Chondrocyte (in vitro differentiated cells): ENCODE measurements at places on chromosomes 12 and 14. TPM values are rescaled to one million over a fixed set of nuclear protein-coding genes. Genes with fewer than 3 reads are reported as not detected.
A peak's percentile ranks its signal among the peaks of the same experiment; 100 is the strongest.

GRCh38 chr14:77111021-77111420 is 13.0 kb downstream of the CIPC start:
- DNase-seq = no peak

DNA sequence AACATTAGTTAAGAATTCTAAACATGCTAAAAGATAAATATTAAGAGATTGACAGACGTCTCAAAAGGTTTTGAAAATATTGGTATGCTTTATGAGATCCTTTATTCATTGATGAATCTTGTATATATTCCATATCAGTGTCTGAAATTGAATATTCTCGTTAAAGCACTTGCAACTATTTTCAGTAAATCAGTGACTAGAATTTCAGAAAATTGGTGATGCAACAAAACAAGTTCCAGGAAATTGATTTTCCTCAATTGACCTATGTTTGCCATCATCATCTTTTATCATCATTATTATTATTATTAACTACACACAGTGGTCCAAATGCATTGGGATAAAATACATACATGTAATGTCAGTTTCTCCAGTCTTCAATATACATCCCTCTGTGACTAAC is 453.6 kb downstream of the CCER1 start:
- no peak for DNase-seq

- no peak for DNase-seq
Measured at GRCh38 chr14:87623616-87624015, 369.4 kb downstream of the GALC start.

GRCh38 chr14:69268763-69269162 is 8.8 kb downstream of the GALNT16 start:
- no peak for DNase-seq

GRCh38 chr12:39685854-39686657 is 66.5 kb upstream of the ABCD2 start:
- DNase-seq = no peak

DNA sequence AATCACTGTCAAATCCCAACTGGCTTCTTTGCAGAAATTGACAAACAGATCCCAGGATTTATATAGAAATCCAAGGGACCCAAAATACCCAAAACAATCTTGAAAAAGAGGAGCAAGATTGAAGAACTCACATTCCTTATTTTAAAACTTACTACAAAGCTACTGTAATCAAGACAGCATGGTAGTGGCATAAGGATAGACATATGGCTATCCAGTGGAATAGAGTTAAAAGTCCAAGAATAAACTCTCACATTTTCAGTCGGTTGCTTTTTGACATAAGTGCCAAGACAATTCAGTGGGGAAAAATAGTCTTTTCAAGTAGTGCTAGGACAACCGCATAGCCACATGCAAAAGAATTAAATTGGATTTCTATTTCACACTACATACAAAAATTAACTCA is 81.0 kb upstream of the HOXC13 start:
- DNase-seq = no peak

DNA sequence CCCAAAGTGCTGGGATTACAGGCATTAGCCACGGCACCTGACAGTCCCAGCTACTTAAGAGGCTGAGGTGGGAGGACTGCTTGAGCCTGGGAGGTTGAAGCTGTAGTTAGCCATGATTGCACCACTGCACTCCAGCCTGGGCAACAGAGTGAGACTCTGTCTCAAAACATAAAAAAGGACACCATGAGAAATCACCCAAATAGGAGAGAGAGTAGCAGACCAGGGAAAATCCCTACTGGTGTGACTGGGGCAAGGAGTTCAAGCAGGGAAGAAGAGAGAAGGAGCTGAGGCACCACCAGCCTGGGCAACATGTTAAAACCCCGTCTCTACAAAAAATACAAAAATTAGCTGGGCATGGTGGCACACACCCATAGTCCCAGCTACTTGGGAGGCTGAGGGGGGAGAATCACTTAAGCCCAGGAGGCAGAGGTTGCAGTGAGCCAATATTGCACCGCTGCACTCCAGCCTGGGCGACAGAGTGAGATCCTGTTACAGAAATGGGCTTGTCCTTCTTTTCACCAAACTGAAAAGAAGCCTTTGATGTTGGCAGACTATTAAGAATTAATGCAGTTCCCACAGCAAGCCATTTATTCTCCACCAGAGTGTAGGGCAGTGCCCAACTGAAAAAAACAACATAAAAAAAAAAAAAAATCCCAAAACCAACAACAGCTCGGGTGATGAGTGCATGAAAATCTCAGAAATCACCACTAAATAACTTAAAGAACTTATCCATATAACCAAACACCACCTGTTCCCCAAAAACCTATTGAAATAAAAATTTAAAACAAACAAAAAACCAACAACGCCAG is 4.5 kb upstream of the SRSF9 start:
- DNase-seq = no peak

GRCh38 chr12:28171356-28172060 is 18.7 kb upstream of the CCDC91 start:
- no peak for DNase-seq

DNA sequence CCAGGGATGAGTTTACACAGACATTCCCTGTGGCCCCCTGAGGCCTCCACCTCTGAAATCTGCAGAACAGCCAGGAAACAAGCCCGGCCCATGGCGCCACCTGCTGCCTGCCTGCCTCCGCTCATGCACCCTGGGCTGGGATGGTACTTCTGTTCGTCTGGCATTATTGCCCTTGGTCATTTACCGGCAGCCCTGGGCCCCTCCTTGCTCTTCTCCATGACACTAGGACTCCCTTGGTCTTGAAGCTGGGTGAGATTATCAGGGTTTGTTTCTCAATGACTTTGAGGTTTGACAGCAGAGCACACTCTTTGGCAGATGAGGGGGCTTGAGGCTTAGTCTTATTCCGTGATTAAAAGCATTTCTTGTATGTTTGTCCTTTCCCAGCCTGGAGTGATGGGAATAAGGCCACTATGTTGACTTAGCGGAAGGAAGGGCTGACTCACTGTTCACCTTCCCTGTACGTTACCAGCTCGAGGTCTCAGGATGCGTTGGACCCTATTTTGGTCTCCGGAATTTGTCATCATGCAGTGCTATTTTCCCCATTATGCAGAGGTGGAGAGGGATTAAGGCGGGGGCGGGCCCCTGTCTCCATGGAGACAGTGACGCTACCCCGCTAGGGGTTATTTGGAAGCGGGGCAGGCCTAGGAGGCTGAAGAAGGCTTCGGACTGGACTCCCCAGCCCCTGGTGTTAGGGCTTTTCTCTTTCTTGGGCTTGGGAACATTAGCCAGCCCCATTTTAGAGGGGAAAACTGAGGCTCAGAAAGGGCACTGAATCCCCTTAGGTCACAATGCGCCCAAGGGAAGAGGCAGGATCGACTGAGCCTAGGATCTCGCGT is 706 bp upstream of the PEX5 start:
- DNase-seq = no peak

DNA sequence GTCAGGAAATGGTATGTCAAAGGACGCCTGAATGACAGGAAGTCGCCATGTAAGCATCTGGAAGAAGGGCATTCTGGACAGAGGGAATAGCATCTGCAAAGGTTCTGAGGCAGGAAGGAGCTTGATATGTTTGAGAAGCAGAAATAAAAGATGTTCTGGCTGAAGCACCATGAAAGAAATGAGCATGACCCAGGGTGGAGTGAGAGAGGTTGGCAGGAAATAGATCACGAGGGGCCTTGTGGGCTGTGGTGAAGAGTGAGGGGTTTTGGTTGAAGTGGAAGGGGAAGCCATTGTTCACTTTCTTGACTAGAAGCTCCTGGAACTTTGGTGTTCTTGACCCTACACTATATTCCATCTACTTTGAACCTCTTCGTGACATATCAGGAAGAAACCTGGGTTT is 99.4 kb upstream of the PARP11 start:
- no peak for DNase-seq

GRCh38 chr12:126191031-126191891 is 1126.0 kb downstream of the AACS start:
- no peak for DNase-seq

GRCh38 chr14:102285106-102285505 is 19.9 kb downstream of the MOK start:
- no peak for DNase-seq

GRCh38 chr12:90916516-90916915 is 38.5 kb downstream of the CCER1 start:
- DNase-seq = no peak

DNA sequence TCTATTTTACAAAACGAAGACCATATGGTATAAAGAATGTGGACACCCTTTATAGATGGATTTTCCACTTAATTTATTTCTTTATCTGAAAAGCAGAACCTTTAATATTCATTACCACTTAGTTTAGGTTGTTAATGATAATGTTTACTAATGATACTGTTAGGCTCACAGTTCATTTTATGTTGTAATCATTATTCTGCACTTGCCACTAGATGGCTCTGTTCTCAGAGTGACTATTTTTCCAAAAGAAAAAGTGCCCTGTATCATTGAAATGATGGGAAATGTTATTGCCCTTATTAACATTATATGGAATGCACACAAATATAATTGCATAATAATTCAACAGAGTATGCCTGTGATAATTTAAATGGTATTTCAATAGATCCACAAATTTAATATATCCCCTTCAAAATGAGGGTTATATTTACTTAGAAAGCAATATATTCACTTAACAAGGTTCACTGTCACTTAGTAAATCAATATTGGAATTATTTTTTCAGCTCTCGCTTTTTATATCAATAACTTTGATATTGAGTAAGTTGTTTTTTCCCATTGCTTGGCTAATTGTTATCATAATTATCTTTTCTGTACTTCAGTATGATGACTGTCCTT is 95.7 kb downstream of the PDE3A start:
- no peak for DNase-seq

- peak; percentile 73 for DNase-seq
Measured at GRCh38 chr14:74579447-74580274, 32.4 kb downstream of the LTBP2 start.

DNA sequence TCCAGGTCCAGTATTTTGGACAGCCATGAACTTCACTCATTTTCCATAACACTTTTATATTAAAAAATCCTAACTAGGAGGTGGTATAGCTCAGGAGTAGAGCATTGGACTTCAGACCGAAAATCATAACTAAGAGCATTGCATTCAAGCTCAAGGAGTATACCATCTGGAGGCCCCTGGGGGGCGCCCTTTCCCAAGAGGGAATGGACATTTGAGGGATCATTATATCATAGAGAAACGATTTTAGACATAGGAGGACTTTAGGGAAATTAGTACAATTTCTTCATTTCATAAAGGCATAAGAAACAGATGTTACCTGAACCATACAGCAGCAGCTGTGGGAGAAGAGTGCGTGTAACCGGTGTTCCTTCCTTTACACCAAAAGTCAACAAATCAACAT is 5.2 kb upstream of the ATG14 start:
- no peak for DNase-seq

DNA sequence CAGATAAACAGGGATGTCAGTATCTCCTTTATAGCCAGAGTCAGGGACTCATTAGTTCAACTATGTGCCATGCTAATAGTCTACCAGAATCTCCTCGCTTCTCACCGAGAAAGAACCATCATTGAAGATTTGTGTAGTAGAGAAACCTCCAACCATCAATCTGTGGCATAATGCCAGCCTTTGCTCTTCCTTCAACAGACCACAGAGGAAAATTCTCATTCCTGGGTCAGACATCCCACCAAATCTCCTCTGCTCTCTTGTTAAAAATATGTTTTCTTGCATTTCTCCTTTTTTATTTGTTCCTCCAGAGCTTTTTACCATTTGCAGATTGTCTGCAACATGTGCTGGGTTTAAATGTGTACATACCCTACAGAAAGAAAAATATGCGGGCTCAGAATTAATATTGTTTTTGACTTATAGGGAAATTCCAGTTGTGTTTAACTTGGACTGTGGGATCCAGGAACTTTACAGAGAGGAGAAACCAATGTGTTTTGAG is 64.9 kb downstream of the LLPH start:
- no peak for DNase-seq

The OAS1 gene
- total RNA-seq = not detected in 3 replicates

The KLHL42 gene
- total RNA-seq = 27.7 to 31.9 TPM (median 28.8 TPM) in 3 replicates

The RAPGEF3 gene
- 1.3 to 1.8 TPM (median 1.3 TPM) in 3 replicates for total RNA-seq

The TGFB3 gene
- total RNA-seq = 200 to 223 TPM (median 222 TPM) in 3 replicates

The PTPRO gene
- total RNA-seq = 3.0 to 3.9 TPM (median 3.1 TPM) in 3 replicates
